ENCODE measurements at places on chromosomes 5 and 9.
A peak's percentile ranks its signal among the peaks of the same experiment; 100 is the strongest.

- no peak for DNase-seq
These were observed 16.9 kb downstream of the SH2D3C start for GRCh38 chr9:127761491-127761956.

DNA sequence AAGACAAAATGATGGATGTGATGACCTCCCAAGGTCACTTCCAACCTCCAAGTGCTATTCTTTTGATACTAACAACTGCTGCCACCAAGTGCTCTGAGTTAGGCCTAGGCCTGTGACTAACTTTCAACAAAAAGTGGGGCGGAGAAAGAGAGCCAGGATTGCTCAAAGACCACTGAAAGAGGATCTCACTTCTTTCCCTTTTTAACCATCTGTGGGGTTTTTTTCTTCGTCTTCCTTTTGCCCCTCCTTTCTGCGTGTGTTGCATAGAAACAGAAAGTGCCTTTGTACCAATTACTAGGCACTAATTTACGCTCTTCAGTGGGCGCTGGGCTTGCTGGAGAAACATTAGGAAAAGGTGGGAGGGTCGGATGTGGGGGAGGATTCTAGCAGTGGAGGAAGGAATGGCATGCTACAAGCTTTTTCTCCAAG lies 8.0 kb downstream of the KLF9 start:
- no peak for DNase-seq

- no peak for DNase-seq
These were observed 17.5 kb downstream of the CRB2 start for GRCh38 chr9:123373447-123373923.

GRCh38 chr9:89597711-89598362 lies 7.0 kb upstream of the GADD45G start:
- no peak for DNase-seq

DNA sequence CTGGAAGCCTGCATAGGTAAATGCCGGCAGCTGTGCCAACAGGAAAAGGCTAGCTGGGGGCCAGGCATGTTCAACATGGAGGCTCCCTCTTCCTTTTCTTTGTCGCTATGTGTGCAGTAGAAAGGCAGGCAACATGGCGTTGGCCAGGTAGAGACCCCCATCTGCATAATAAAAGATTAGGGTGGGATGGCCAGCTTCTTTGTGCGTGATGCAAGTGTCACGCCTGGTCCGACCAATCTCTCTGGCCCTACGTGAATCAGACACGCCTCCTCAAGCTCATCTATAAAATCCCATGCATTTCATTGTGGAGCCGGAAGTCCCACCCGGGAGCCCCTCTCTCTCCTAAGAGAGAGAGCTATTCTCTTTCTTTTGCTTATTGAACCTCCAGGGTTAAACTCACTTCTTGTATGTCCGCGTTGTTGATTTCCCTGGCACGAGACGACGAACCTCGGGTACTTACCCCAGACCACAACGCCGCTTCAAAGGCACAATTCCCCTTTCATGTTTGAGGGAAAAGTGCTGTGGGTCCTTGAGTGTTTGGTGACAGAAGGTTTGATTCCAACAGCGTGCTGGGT lies 25.0 kb upstream of the C5orf47 start:
- peak; percentile 80 for DNase-seq

DNA sequence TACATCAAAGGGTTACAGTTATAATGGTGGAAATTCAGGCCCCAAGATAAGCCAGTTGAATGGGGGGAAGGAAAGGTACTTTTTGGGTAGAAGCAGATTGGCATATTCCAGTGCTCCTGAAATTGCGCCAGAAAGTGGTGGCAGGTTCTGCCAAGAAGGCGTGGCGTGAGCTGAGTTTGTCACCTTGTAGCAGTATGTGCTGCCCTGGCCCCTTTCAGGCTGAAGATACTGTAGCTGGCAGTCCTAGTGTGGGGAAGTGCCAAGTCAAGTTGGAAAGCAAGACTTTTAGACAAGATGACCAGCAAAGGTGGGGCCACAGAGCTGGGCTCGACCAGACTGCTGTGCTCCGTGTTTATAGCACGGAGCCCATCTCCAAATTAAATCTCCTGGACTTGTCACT lies 133.6 kb upstream of the GLRA1 start:
- DNase-seq = no peak

GRCh38 chr5:180241600-180241999 lies 32.6 kb upstream of the RASGEF1C start:
- no peak for DNase-seq

GRCh38 chr5:152221721-152222629 lies 183.1 kb downstream of the NMUR2 start:
- no peak for DNase-seq

GRCh38 chr5:37663538-37663937 lies 176.3 kb downstream of the GDNF start:
- no peak for DNase-seq

Data from iPS DF 19.7 (cell line).